RPMI7951 (cell line): ENCODE measurements at places on chromosomes 6 and 20. TPM values are rescaled to one million over a fixed set of nuclear protein-coding genes. Genes with fewer than 3 reads are reported as not detected.
A peak's percentile ranks its signal among the peaks of the same experiment; 100 is the strongest.

GRCh38 chr6:499617-500016 lies 108.1 kb downstream of the IRF4 start:
- no peak for DNase-seq

DNA sequence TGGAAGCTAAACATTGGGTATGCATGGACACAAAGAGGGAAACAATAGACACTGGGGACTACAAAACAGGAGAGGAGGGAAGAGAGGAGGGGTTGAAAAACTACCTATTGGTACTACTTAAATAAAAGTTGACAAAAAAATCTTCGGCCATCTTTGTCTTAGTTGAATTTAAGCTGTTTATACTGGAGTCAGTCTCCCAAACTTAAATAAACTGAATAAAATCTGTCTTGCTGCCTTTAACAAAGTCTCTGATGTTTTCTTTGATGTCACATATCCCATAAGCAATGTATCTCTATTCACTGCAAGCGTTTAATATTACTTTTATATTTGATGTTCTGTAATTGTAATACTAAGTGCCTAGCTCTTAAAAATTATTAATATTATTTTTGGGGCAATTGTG lies 409.2 kb upstream of the EPHA7 start:
- DNase-seq, result no peak

FGD2 gene
- not detected in 2 replicates for total RNA-seq

SHLD1 gene
- 12.5 and 15.5 TPM in 2 replicates for total RNA-seq

SASH1 gene
- total RNA-seq, result 16.1 and 27.4 TPM in 2 replicates

DNA sequence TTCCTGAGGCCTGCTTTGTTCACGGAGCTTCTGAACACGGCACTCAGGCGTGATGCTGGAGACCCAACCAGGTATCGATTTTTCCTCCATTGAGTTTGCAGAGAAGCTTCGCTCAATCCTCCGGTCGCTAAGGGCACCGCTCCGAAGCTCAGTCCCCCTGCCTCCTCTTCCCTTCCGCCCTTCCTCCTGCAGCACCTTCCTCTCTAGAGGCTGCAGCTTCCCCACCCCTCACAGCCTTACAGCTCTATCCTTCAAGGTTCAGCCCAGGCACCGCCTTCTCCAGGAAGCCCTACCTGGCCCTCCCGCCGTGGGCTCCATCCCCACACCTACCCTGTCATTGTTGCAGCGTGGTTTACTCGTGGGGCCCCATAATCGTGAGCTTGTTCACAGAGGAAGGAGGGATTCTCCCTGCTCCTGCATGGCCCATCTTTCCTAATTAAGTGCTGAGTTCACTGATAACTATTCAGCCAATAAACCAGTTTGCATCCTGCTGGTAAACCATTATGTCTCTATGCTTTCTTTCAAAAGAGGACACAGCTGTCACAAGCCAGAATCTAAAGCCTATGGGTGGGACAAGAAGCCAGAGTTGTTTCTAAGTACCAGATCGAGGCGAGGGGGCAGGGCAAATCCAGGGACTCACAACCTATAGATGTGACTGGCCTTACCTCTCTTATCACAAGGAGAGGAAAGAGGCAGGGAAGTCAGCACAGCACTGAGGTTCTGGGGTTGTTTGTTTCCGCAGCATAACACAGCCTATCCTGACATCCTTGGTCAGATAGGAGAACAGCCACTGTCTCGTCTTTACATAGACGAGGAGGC lies 152.0 kb downstream of the GRM4 start:
- DNase-seq, result no peak

DNA sequence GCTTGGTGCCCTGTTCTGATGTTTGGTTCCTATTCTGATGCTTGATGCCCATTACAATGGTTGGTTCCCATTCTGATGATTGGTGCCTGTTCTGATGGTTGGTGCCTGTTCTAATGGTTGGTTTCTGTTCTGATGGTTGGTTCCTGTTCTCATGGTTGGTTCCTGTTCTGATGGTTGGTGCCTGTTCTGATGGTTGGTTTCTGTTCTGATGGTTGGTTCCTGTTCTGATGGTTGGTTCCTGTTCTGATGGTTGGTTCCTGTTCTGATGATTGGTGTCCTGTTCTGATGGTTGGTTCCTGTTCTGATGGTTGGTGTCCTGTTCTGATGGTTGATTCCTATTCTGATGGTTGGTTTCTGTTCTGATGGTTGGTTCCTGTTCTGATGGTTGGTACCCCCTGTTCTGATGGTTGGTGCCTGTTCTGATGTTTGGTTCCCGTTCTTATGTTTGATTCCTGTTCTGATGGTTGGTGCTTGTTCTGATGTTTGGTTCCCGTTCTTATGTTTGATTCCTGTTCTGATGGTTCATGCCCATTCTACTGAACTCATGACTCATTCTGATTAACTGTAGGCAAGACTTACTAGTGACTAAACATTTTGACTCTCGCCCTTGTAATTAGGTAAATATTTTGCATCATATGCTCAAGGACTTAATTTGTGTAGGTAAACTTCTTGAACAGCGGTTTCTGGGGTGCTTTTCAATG lies 146.2 kb downstream of the DLL1 start:
- no peak for DNase-seq

GRCh38 chr6:4466769-4467480 lies 309.3 kb upstream of the CDYL start:
- DNase-seq, result peak; percentile 38

ALDH5A1 gene
- total RNA-seq, result under 0.01 and 0.68 TPM in 2 replicates

DNA sequence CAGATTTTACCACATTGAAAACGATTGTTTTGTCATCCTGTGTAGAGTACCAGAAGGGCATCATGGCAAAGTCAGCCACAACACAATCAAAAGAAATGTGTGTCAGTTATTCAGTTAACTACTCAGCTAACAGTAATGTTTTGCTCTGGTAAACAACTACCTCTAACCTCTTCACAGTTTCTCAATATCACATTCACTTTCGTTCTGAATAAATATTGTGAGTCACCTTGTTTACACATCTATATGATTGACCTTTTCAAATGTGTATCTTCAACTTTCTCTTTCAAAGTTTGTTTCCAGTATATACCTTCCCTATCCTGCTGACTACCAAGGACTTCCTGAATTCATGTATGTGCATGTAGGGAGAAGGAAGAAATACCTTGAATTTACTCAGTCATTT lies 216.6 kb upstream of the UFL1 start:
- no peak for DNase-seq

GRCh38 chr6:128500749-128501600 lies 19.4 kb downstream of the PTPRK start:
- no peak for DNase-seq

DNA sequence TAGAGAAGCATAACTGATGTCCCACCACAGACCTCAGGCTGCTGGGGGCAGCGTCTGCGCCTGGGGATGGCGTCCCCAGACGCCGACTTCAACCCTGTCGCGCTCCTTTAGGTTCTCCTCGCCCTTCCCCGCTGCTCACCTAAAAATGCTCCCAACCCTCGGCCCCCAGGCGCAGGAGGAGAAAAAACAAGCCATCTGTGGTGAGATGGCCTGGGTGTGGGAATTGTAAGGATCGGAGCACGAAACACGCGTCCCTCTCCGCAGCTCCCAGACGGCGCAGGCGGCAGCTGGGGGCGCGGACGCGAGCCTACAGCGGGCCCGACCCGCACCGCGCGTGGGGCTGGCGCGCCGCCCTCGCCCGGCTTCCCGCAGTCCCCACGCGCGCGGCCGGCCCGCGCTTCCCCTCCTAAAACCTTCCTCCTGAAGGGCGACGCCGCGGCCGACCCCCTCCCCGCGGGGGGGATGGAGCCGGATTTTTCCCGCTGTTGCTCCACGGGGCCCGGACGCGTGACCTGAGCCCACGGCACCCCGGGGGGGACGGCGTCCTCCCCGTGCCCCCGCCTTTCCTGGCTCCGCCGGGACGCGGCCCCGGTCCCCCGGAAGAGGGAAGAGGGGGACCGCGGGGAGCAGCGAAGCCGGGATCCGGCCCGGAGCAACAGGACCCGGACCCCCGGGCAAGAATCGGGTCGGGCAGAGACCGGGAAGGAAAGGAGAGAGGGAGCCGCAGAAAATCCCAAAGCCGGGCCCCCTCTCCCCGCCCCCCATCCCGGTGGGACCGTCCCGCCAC lies 611 bp downstream of the EPB41L2 start:
- DNase-seq, result peak; percentile 35

DNA sequence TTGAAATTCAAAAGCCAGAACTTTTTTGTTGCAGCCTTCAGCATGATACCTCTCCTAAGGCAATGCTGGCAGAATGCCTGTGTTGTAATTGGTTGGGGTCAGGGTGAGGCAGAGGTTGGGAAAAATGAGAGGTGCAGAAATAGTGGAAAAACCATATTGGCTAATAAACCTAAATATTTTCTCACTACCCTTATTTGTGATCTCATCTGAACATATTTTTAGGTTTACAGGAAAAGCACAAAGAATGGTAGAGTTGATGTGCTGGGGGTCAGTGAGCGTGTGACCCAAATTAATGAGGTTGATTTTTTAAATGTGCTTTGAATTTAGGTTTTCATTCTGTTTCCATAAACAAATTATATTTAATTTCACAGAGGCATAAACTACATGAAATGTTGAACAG lies 437.3 kb downstream of the HDGFL1 start:
- no peak for DNase-seq

- DNase-seq, result no peak
Measured at GRCh38 chr20:47586649-47587294, 85.1 kb downstream of the NCOA3 start.

BPIFB4 gene
- not detected in 2 replicates for total RNA-seq

TTPAL gene
- 8.5 TPM in 2 replicates for total RNA-seq

SPTLC3 gene
- 11.4 and 16.6 TPM in 2 replicates for total RNA-seq

- peak; percentile 97 for DNase-seq
Measured at GRCh38 chr6:26223650-26224546, 136.7 kb downstream of the HFE start.

- DNase-seq, result no peak
Measured at GRCh38 chr6:158023597-158023939, 41.9 kb downstream of the SYNJ2 start.

DNA sequence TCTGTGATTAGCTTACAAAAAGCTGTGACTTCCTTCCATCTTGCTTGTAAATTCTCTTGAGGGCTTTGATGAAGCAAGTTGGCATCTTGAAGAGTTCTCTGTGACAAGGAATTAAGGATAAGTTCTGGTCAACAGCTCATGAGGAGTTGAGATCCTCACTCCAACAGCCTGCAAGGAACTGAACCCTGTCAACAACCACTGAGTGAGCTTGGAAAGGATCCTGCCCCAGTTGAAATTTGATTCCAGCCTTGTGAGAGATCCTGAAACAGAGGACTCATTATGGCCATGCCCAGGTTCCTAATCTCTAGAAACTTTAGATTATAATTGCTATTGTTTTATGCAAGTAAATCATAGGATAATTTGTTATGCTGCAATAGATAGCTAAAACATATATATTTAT lies 133.7 kb downstream of the PTCHD4 start:
- DNase-seq, result no peak

ZSCAN23 gene
- total RNA-seq, result 4.0 and 8.4 TPM in 2 replicates

DNA sequence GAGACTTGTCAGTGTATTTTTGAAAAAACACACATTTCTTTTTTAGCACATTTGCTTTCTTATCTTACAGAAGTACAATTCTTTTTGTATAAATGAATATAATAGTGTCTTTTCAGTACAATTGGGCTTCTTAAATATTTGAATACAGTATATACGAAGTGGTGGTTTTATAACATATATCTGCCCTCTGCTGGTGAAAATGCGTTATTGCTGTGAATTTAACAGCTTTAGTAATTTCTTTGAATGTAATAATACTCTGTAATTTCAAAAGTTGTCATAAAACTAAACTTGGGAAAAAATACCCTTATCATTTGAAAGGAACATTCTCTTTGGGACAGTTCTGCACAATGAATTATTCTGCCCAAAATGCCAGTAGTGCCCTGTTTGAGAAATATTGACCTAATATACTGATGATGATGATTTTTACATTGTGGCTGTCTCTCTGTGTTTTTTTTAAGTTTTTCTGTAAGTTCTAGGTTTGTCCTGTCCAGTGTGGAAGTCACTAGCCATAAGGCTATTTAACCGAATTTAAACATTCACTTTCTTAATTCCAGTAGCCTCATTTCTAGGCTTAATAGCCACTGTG lies 19.0 kb downstream of the SMAP1 start:
- DNase-seq, result peak; percentile 33

OR2B3 gene
- not detected in 2 replicates for total RNA-seq

DNA sequence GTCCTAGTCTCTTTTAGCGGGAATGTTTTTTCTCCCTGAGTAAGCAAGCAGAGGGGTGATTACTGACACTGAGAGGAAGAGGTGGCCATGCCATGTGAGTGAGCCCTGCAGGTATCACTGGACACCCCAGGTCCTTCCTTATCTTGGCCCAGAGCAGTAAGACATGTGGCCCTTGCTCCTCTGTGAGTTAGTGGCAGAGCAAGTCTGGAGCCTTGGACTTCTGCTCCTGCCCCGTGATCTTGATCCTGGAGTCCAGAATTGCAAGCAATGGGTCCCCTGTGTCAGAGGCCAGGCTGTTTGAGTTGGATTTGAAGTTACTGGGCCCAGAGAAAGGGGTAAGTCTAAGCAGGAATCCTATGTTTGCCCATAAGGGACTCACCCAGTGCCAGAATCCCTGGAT lies 92.1 kb upstream of the EMILIN3 start:
- DNase-seq, result no peak

DNA sequence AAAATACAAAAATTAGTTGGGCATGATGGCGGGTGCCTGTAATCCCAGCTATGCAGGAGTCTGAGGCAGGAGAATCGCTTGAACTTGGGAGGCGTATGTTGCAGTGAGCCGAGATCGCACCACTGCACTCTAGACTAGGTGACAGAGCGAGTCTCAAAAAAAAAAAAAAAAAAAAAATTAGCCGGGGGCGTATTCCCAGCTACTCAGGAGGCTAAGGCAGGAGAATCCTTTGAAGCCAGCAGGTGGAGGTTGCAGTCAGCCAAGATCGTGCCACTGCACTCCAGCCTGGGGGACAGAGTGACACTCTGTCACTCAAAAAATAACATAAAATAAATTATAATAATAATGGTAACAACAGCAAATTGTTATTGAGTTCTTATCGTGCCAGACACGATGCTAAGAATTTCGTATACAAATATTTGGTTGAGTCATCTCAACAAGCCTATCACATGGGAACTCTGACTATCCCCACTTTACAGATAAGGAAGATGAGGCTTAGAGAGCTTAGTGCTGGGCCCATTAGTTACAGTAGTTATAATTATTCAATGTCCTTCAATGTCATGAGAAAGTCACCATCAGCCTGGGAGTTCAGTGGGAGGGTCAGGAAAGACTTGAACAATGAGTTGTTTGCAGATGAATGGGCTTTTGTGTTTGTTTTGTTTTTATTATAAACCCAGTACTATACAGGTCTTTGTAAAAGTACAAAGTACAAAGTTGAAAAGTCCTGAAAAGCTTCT lies 19.4 kb downstream of the C6orf15 start:
- DNase-seq, result no peak

DPPA5 gene
- not detected in 2 replicates for total RNA-seq

GRCh38 chr20:57616143-57616951 lies 3.9 kb downstream of the ZBP1 start:
- no peak for DNase-seq

- DNase-seq, result no peak
Measured at GRCh38 chr20:56903858-56904257, 274.8 kb downstream of the TFAP2C start.

ABHD16B gene
- total RNA-seq, result not detected in 2 replicates
